ENCODE measurements at places on chromosomes 7 and 10.

DNA sequence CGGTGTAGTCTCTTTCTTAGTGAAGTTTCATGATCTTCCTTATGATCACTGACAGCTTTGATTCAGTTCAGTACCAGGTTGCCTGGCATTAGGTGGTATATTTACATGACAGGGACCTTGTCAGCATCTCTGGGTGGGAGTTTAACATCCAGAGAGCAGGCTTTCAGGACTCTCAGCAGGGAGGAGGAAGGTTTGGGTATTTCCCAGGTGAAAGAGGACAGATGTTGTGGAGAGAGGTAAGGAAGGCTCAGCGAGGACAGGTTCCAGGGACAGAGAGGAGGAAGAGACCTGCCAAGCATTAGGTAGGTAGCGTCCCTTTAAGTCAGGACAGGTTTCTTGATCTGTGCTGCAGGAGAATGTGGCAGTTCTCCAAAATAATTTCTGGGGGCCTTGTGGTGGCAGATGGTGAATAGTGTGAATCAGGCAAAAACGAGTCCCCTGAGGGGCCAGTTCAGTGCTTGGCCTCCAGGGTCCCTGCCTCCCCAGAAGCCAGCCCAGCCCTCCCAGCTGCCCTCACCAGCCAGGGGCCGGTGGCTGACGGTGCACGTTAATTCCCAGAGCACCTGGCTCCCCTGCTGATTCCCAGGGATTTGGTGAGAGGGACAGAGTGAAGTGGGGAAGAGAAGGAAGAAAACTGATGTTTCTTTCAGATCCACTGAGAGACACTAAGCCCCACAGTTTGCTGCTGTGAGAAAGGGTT is 82.0 kb downstream of the VWC2 start:
- no peak for DNase-seq

- no peak for DNase-seq
Measured at GRCh38 chr10:128147064-128147463, 20.8 kb upstream of the MKI67 start.

- DNase-seq: peak; percentile 14
Measured at GRCh38 chr7:14085901-14086300, 96.4 kb upstream of the ETV1 start.

- no peak for DNase-seq
Measured at GRCh38 chr7:35762781-35763180, 38.1 kb upstream of the SEPTIN7 start.

- DNase-seq: peak; percentile 31
Measured at GRCh38 chr10:92847202-92847864, 987 bp upstream of the EXOC6 start.

DNA sequence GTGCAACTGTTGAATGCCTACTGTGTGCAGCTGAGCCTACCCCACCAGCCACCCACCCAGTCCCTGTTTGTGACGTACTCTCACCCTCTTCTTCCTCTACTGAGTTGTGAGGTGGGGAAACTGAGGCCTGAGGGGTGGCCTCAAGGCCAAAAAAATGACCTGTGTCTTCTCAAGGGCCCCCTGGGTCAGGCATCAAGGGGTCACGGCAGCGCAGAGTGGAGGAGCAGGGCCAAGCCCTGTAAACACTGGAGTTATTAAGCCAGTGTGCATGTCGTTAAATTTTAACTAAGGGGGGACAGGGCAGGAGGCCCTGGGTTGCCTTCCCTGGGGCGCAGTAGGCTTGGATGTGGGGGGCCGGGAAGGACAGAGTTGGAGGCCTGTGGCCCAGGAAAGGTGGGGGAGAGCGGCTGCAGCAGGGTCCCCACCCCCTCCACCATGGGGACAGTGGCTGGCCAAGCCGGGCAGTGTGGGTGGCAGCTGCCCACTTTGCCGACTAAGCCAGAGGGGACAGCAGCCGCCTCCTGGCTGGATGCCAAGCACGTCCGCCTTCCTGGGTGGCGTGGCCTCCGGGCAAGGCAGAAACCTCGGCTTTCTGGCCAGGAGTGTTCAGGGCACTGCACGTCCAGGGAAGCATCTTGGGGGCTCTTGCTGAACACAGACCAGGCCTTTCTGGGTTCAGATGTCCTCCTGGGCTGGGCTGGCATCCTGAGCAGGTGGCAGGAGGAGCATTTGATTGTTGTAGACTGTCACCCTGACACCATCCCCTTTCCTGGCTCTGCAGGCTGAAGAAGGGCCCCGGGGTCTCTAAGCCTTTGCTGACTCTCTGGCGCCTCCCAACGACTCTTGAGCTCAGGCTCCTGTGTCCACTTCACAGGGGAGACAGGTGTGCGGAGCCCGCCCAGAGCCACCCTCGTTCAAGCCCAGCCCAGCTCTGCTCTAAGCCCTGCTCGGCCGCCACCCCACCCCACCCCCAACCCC is 1.9 kb downstream of the SLC29A4 start:
- peak; percentile 70 for DNase-seq

DNA sequence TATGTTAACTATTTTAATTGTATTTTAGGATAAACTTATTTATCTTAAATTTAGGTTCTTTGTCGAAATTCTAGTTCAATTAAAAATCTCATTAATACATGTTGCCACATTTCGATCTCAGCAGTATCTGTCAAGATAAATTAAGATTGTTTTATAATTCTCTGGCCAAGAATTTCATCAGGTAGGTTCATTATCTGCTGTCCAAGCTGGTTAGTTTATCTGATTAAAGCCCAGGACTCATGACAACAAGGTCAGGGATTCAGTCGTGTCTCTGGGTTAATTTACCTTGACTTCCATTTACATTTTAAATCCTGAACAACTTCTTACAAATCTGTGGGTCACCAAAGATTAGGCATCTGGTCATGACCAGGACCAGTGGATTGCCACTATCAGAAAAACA is 7.6 kb downstream of the STEAP4 start:
- no peak for DNase-seq

DNA sequence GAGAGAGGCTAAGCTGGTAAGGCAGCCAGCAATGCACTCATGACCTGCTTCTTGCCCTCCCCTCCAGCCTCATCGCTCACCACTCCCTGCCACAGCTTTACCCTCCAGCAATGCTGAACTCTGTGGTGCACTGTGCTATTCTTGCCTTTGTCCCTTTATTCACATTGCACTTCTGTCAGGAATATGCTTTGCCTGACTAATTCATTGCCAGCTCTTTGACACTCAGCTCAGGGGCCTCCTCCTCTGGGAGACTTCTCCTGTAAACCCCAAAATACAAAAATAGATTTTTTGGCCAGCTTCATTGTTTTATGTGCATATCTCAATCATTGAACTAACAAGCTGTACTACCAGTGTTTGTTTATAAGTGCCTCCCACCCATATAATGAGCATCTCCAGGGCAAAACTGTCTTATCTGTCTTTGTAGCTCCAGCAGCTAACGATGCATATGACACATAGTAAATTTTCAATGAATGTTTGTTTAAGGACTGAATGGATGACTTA is 8.2 kb downstream of the CNNM1 start:
- DNase-seq: no peak

GRCh38 chr10:75847477-75847876 is 416.1 kb downstream of the LRMDA start:
- DNase-seq: no peak

DNA sequence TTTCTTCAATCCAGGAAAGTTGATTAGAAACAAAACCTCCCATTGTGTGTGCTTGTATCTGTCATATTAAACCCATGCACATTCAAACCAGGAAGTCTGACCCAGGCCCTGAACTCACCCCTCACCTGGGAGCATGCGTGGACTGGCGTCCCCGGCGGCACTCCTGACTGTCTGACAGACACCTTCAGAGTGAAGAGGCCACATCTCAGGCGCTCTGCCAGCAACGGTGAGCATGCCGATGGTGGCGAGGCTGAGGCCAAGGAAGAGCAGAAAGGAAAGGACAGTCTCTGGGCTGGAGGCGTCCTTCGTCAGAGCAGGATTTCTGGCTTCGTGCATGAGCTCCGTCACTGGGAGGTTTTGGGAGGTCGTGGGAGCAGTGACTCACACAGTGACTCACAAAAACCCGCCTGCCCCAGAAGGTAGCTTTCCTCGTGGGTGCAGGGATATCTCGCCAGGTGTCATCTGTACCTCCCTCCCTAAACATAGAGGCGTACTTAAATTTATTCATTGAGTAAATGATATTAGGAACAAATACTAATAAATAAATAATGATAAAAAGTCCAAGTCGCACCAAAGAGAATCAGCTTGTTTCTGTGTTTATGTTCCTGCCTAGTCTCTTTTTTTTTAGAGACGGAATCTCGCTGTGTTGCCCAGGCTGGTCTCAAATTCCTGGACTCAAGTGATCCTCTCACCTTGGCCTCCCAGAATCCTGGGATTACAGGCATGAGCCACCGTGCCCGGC is 13.5 kb downstream of the IQCE start:
- DNase-seq: no peak

- no peak for DNase-seq
Measured at GRCh38 chr7:101232141-101232850, 5.3 kb downstream of the CLDN15 start.

DNA sequence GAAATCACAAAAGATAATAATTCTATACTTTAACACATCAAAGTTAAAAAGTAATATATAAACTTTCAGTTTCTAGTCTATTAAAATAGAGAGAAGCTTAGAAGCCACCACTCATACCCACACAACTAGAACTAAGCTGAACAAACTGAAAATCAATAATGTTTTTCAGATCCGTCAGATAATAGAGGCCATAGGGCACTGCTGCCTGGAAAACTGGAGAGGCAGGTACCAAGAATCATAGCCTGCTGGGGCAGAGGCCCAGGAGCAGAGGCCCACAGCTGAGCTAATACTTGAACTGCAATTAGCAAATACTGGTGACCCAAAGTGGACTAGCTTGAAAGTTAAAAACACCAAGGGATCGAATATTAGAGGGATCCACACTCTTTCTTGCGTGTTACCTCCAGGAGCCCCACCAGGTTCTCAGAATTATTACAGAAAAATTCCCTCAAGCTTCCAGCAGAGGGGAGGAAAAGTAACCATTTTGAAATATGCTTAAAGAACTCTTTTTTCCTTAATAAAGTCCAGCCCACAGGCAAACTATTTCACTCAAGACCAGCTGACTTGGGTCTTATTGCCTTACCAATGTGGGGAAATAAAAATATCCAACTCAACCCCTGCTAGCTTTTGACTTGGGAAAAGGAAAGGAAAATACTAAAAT is 774.1 kb upstream of the IGFBP3 start:
- no peak for DNase-seq

- no peak for DNase-seq
Measured at GRCh38 chr7:37815671-37816371, 32.6 kb upstream of the NME8 start.

DNA sequence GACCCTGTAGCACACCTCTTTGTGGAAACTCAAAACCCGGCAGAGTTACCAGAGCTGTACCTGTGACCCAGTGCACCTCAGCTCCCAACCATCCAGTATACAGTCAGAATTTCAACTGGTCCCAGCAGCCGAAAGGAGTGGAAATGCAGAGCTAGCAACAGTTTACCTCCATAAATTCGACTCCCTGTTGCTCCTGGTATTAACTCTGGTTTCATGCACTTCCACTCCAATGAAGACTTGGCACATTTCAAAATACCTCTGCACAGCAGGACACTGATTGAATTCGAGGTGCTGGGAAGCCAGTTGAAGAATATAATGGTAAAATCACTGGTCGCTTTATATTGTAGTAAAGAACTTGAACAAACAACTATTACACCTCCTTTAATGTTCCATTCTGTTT is 17.9 kb upstream of the TIAL1 start:
- DNase-seq: no peak

- no peak for DNase-seq
Measured at GRCh38 chr10:92542458-92542857, 31.4 kb downstream of the IDE start.

DNA sequence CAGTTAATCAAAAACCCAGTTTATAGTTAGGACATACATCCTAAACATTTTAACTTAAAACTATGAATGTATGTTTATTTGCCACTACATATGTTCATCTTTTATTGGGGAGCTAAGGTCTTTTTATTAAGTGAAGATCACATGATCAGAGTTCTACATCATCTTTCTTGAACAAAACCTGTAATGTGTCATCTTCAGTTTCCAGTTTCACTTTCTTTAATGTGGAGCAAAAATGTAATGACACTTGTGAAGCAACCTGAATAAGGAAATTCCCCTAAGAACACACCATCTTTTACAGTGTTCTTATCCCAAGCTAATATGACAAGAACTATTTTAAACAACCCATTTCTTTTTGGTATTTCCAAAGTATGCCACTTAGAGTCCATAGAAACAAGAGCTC is 166.7 kb upstream of the BET1 start:
- no peak for DNase-seq

DNA sequence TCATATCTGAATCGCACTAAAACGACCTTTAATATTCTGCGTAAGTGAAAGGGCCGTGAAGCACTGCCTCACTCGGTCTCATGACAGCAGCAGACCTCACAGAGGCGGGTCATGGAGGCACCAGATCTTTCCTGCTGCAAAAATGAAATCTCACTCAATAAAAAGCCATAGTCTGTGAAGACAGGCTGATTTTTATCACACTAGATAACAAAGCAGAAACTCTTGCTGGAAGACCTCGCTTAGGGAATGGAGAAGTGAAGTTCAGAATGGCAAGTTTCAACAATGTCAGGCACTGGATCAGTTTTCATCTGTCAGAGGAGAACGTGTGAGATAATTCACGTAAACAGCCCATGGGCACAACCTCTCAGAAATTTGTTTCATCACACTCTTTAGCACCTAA is 8.0 kb downstream of the SEPHS1 start:
- DNase-seq: no peak

DNA sequence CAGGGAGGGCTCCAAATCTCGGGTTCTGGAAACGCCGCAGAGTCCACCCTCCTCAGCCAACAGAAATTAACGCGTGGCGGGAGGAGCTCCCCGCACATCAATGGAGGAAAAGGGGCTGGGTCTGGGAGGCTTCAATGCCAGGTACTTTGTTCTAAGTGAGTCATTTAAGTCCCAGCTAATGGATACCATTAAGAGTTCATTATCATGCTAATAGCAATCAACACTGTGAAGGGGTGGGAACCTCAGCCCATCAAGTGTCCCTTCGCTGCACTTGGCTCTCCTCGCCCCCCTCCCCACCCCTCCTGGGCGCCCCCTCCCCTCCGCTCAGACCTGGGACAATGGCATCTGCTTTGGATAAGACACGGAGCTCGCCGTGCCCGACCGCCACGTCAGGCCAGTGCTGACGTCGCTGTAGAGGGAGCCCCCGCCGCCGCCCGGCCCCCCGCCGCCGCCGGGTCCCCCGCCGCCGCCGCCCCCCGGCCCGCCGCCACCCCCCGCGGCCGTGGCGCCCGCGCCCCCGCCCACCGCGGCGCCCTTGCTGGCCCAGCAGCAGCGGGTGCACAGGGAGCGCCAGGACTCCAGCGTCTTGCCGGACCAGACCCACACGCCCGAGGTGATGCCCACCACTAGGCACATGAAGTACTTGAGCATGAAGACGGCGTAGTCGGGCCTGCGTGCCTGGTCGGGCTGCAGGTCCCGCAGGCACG is 2.9 kb downstream of the FZD8 start:
- no peak for DNase-seq

- no peak for DNase-seq
Measured at GRCh38 chr7:130823060-130823459, 89.1 kb upstream of the KLF14 start.

Measured in myocyte (in vitro differentiated cells).